Psoas muscle (tissue), 8 donors: ENCODE measurements at places on chromosomes 2 and 18.

DNA sequence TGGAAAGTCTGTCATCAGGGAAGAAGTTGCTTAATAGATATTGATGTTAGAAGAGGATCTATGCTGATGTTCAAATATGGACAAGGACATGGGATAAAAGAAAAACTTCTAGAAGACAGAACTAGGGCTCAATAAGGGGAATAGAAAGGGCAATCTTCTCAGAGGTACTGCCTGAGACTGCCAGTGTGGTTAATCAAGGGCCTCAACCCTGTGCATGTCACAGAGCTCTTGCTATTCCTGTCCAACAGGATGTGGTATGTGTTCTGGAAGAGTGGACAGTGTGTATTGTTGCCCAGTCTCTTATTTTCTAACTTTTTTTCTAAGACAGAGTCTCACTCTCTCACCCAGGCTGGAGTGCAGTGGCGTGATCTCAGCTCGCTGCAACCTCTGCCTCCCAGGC lies 27.8 kb upstream of the RNF125 start:
- no peak for DNase-seq
- H3K27ac ChIP-seq, result no peak overlapping the region
- H3K4me1 ChIP-seq, result no peaks in the 10 kb centered on the region
- no peak overlapping the region for H3K4me3 ChIP-seq
- no peaks in the 10 kb centered on the region for H3K27me3 ChIP-seq

DNA sequence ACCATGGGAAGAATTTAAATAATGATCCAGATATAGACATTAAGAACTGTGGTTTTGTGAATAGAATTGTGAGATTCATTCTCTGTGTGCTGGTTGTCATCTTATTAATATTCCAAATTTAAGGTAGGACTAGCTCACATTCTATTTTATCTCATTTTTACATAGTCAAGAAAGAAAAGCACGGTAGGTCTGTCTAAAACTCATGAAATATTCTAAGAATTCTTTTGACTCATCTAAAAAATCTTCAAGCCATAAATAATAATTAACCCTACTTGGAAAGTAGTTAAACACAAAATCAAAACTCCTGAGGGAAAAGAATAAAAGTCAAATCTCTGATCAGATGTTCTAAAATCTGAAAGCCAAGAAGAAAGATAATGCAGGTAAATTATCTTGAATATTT lies 388.8 kb upstream of the CHAC2 start:
- no peaks in the 10 kb centered on the region for H3K4me1 ChIP-seq
- H3K27ac ChIP-seq, result no peak overlapping the region
- DNase-seq, result no peak
- H3K36me3 ChIP-seq, result no peaks in the 10 kb centered on the region

DNA sequence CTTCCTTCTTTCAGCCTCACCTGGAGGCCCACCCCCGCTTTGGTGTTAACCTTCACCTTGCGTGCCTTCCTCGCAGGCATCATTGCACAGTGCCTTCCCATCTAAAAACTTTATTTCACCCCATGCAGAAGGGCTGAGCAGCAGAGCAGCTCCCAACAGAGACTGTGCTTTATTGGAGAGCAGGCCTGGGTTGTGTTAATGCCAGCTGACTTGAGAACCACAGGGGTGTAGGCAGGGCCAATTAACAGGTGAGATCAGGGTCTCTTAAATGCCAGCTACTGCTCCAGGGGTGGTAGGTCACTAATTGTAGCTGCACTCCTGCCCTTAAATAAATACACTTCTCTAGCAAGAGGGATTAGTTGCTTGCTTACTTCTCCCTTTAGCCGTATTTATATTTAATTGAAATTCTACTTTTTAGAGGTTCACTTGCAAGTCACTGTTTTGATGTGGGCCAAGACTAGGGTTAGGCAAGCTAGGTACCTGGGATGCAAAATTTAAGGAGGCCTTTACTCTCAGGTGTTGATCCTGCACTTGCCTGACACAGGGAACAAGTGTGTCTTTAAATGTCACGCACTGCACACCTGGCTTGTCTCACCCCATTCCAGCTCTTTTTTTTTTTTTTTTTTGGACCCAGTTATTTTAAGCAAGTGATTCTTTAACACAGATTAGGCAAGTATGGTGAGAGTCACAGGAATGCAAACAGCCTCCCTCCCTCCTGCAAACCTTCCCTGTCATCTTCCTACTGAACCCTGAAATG lies 54.5 kb downstream of the LYPD1 start:
- H3K27me3 ChIP-seq, result no peaks in the 10 kb centered on the region
- no peak for DNase-seq
- no peaks in the 10 kb centered on the region for H3K36me3 ChIP-seq
- no peaks in the 10 kb centered on the region for H3K4me1 ChIP-seq

GRCh38 chr18:40907842-40908241 lies 1047.2 kb upstream of the PIK3C3 start:
- no peak for DNase-seq
- H3K4me3 ChIP-seq, result no peak overlapping the region
- H3K4me1 ChIP-seq, result no peaks in the 10 kb centered on the region
- no peaks in the 10 kb centered on the region for H3K36me3 ChIP-seq
